ENCODE measurements at places on chromosomes 1 and 21.

GRCh38 chr21:41029571-41029970, 138.4 kb upstream of the BACE2 start:
- DNase-seq, result no peak

- DNase-seq, result no peak
Observed at GRCh38 chr1:213884942-213885341, 102.8 kb upstream of the PROX1 start.

DNA sequence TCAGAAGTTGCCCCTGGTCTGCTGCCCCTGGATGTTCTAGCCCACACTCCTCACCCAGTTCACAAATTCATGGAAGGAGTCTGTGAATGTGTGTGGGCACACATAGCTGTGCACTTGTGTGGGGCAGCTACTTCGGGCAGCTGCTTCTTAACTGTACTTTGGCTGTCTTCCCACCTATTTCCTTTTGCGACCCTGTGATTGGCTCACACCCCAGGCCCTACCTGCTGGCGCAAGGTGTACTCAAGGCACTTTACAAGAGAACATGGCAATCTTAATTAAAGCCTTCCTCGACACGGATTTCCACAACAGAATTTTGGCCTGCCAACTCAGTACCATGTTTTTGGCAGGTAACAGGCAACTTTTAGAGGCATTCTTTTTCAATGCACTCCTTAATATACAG, 86.5 kb upstream of the CTTNBP2NL start:
- DNase-seq, result no peak

DNA sequence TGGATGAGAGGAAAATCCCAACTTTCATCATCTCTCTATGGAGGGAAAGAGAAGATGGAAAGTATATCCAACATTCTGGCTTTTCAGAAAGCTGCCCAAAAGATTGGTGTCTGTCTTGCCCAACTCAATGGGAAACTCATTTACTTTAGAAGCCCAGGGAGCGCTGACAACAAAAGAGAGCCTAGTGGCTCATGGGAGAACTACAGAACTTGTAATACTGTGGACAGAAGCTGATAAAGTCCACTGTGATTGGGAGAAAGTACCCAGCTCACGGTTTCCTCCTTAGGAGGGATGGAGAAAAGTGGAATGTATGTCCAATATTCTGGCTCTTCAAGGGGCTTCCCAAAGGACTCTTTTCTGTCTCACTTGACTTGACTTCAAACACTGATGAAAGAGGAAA, 66.0 kb downstream of the RGS21 start:
- DNase-seq, result no peak

GRCh38 chr21:26553898-26554297, 19.2 kb downstream of the CYYR1 start:
- DNase-seq, result no peak

GRCh38 chr21:29133796-29134195, 3.4 kb downstream of the MAP3K7CL start:
- DNase-seq, result no peak

DNA sequence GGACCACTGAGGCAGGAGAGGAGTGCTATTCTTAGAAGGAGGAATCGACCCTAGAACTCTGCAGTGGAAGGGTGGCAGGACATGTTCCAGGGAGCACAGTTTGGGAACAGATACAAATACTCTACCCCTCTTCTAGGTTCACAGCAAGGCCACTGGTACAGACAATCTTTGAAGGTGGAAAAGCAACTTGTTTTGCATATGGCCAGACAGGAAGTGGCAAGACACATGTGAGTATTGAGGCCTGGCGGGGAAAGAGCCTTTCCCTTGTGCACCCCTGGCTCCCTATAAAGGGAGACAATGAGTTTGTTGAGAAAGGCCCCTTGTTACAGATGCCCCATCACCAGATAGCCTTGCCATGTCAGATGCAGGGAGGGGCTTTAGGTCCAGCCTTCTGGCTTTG, 17.8 kb downstream of the KIF2C start:
- no peak for DNase-seq

- no peak for DNase-seq
Observed at GRCh38 chr1:56435434-56436262, 143.7 kb downstream of the PLPP3 start.

DNA sequence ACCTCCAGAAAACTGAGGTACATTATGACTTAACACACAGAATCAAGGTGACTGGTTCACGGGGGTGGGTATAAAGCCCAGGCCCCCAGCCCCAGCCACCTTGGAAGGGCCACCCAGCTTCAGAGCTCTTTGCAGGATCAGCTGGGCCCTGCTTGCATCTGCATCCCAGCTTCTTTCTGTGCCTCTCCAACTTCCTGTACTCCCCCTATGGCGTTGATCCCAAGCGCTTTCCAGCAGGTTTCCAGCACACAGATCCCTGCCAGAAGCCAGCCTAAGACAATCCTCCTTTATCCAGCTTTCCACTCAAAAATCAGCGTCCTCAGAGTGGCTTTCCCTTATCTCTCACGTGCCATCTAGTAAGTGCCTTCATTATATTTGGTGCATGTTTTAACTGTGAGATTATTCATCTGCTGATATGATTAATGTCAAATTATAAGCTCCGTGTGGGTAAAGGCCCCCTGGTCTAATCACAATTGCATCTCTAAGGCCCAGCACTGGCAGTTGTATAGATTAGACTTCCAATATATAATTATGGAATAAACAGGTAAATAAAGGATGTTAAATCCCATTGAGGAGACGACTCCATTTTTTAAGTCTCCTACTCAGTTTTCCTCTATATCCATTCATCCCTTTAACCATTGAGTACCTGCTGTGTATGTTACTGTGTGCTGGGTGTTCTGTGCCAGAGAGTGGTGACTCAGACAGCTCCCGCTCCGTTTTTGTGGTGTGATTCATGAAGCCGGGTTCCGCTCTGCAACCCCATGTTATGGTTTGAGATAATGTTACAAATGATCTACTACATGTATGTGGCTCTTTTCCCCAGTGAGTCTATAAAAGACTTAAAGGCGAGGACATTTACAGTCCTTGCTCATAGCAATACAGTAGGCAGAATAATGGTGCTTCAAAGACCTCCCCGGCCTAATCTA, 387.6 kb downstream of the PCP4 start:
- DNase-seq, result no peak

DNA sequence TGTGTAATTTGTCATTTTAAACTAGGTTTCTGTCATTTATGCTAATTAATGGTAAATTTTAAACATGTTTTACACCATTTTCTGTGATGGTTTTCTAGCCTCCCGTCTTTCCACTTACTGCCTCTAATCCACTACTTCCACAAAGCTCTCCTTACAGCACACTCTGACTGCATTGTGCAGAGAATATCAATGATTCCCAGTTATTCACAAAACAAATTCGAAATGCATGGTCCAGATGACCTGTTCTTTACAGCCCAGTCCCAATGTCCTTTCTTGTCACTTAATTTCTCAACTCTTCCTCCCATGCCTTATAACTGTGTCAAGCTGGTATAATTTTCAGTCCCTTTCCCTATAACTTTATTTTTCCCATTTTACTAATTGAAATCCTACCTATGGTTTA, 770.5 kb downstream of the USP25 start:
- no peak for DNase-seq

GRCh38 chr21:39387461-39388037, 38.7 kb upstream of the HMGN1 start:
- DNase-seq, result peak; percentile 73

DNA sequence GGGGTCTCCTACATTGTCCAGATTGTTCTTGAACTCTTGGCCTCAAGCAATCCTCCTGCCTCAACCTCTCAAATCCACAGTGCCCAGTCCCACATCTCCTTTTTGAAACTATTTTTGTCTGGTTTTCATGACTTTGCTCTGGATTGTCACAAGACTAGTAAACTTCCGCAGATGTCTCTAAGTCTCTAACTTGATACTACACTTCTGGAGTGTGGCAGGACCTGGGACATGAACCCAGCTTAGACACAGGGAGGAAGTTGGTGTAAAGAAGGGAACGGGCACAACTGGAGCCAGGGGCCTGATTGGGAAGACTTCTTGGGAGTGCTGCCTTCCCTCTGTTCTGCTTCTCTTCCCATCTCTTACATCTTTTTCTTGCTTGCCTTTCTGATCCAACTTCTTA, 16.2 kb upstream of the DISC1 start:
- no peak for DNase-seq

- DNase-seq, result no peak
Observed at GRCh38 chr1:22120469-22120790, 22.5 kb downstream of the WNT4 start.

GRCh38 chr1:157429601-157430240, 122.6 kb downstream of the FCRL5 start:
- no peak for DNase-seq

DNA sequence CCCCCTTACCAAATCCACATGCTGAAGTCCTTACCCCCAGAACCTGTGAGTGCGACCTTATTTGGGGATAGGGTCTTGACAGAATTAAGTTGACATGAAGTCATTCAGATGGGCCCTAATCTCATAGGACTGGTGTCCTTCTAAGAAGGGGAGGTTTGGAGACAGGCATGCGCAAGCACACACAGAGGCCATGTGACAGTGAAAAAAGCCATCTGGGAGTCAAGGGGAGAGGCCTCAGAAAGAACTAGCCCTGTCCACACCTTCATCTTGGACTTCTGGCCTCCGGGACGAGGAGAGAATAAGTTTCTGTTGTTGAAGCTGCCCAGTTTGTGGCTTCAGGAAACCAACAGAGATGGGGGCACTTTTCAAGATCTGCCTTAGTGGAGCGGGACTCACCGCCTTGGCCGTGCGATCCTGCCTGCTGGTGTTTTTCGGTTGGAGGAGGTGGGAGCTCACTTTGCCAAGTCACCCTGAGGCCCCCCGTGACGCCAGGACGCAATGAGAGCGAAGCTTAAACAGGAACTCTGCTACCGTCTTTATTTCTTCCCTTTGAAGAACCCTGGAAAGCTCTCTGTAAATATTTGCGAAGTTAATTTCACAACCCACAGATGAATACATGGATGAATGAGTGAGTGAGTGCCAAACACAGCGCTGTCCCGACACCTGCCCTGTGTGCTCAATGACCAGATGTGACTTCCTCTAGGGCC, 42.5 kb upstream of the C1orf174 start:
- DNase-seq, result no peak

DNA sequence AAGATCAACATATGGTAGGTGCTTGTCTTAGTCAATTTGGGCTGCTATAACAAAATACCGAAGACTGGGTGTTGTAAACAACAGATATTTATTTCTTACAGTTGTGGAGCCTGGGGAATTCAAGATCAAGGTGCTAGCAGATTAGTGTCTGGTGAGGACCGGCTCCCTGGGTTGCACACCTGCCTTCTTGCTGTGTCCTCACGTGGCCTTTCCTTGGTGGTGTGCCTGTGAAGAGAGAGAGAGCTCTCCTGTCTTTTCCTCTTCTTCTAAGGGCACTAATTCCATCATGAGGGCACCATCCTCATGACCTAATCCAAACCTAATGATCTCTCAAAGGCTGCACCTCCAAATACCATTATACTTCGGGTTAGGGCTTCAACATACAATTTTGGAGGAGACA, 45.8 kb upstream of the ATF3 start:
- no peak for DNase-seq

DNA sequence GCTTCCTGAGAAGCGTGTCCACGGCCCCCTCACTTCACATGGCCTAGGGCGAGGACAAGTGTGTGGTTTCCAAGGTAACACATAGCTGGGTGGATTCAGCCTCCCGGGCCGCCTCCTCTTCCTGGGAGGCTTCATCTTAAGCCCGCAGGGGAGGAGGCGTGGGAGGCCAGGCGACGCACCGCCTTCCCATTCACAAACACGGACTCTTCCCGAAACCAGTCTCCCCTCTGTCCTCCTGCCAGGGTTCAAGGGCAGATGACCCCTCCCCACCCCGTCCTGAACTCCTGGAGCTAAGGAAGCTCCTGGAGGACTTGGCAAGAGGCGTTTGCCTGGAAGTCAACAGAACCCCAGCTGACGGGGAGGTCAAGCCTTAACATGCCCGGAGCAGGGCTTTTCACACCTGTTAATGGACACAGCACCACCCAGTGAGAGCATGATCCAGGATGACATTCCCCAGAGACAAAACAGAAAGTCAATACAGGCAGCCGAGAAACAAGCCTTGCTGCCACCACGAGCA, 56.7 kb downstream of the KCNN3 start:
- DNase-seq, result no peak

DNA sequence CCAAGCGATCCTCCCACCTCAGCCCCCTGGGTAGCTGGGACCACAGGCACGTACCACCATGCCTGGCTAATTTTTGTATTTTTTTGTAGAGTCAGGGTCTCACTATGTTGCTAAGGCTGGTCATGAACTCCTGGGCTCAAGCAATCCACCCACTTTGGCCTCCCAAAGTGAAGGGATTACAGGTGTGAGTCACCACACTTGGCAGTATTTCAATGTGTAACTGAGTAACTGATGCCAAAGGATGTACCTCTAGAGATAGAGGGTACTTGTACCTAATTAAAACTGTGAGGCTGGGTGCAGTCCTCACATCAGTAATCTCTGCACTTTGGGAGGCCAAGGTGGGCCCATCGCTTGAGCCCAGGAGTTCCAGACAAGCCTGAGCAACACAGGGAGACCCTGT, 258.7 kb upstream of the DMRTA2 start:
- no peak for DNase-seq

GRCh38 chr21:16376673-16377072, 646.9 kb downstream of the USP25 start:
- DNase-seq, result no peak

- no peak for DNase-seq
Observed at GRCh38 chr1:19648689-19649088, 4.6 kb downstream of the NBL1 start.

GRCh38 chr1:40708750-40709099, 17.2 kb downstream of the NFYC start:
- DNase-seq, result no peak

- no peak for DNase-seq
Observed at GRCh38 chr21:35281956-35282355, 232.9 kb upstream of the RUNX1 start.

GRCh38 chr1:23081376-23081775, 62.1 kb downstream of the KDM1A start:
- no peak for DNase-seq

DNA sequence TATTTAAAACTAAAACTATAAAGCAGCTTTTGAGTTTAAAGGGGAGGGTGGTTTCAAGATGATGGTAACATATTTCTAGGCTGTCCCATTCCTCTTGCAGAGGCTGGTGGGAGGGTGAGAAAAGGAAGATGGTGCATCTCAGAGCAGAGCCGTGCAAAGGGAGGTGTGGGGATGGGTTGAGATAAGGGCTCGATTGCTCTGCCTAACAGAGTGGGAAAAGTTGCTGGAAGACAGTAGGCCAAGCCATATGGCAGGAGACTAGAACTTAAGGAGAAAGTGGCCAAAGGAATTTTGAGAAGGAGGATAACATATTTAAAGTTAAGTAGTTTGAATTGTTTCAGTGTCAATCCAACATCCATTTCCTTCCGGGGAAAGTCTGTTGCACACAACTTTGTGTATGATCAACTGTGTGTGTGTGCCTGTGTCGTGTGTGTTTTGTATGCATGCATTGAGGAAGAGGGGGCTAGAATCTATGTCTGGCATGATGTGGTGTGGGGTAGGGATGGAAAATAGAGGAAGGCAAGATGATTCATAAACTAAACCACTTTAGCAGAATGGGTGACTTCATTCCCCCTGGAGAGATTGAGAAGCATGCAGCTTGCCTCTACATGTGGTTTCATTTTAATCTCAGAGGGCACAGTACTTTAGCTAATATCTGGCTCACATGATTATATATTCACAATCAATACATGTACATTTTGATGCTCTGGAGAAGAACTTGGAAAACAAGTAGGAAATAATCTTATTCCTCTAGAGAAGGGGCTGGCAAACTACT, 145.0 kb upstream of the DNAH14 start:
- no peak for DNase-seq

- no peak for DNase-seq
Observed at GRCh38 chr1:91732291-91733107, 153.5 kb downstream of the TGFBR3 start.
